ENCODE measurements at places on chromosomes 2 and 18. TPM values are rescaled to one million over a fixed set of nuclear protein-coding genes. Genes with fewer than 3 reads are reported as not detected.

- DNase-seq: no peak
Measured at GRCh38 chr2:165857876-165858275, 63.8 kb upstream of the GALNT3 start.

DNA sequence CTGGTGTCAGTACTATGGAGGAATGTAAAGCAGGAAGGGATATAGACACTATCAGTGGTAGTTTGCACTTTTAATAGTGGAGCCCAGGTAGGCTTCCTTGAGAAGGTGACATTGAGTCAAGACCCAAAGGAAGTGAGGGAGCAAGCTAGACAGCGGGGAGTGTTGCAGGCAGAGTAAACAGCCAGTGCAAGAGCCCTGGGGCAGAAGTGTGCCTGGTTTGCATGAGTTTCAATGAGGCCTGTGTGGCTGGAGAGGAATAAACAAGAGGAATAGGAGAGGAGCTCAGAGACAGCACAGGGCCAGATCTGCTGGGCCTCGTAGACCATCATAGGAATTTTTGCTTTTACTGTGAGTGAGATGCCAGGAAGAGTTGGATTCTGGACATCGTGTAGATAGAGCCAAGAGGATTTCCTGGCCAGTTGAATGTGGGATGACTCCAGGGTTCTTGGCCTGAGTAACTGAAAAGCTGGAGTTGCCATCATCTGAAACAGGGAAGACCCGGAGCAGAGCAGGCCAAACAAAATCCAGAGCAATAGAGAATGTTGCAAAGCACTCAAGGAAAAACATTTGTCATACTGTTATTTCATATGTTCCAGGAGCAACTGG lies 102.5 kb downstream of the SP3 start:
- no peak for DNase-seq

- DNase-seq: no peak
Measured at GRCh38 chr2:69567909-69568300, 75.6 kb downstream of the AAK1 start.

DNA sequence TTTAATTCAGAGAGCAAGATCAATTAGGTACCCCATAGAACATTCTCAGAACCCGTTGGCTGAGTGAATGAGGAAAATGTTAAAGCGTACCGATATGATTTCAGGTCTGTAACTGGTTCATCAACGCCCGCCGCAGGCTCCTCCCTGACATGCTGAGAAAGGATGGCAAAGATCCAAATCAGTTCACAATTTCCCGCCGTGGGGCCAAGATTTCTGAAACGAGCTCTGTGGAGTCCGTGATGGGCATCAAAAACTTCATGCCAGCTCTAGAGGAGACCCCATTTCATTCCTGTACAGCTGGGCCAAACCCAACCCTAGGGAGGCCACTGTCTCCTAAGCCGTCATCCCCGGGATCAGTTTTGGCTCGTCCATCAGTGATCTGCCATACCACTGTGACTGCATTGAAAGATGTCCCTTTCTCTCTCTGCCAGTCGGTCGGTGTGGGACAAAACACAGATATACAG lies 7.3 kb downstream of the TGIF1 start:
- DNase-seq: no peak

DNA sequence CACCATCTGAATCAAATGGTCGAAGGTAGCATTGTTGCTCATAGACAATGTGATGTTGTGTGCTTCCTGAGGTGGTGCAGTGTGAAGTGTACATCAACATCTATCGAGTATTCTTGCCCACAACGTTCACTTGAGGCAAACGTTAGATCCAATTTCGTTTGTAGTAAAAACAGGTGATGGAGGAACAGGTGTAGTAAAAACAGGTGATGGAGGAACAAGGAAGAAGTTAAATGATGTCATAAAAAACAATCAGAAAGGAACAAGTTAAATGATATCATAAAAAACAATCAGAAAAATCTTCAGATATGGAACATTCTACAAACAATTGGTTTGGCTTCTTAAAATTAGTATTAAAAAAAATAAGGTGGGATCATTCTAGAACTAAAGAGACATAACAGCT lies 11.3 kb downstream of the WDR7 start:
- no peak for DNase-seq

DNA sequence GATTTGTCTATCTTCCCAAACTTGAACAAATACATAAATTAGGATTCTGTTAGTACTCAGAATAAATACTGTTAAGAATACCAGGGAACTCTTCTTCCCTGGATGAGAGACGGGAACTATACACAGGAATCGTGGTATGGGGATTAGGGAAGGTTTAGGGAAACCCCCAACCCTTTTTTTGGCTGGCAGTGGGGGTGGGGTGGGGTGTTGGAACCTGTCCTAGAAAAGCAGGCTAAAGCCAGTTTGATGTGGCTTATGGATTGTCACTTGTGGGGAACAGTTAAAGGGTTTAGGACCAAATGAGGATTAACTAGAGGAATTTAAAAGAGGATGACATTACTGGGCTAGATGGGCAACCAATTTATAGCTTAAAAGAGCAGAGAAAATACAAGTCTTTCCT lies 1.8 kb downstream of the SLC4A10 start:
- DNase-seq: no peak

GRCh38 chr2:152920846-152921245 lies 202.4 kb downstream of the ARL6IP6 start:
- DNase-seq: no peak

DNA sequence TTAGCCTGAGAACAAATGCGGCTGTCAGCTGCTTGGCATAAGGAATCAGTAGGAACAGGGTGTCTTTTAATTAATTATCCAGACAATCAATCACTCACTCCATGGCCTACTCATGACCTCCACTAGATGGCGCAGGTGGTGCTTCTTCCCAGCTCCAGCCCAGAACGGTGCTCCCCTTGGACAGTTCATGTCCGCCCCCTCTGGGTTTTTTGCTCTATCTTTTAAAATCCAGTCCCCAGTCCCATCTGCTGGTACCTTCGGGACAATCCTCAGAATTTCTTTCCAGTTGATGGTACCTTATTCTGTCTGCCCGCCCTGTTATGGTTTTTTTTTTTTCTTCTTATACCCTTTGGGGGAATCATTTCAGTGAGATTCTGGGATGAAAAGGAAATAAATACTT lies 99.8 kb downstream of the CACNB4 start:
- DNase-seq: peak; percentile 10

- DNase-seq: no peak
Measured at GRCh38 chr18:47930199-47930930, at the start of gene SMAD2. SMAD2 (minus strand) TSS chr18:47930659; CDS start chr18:47896756, 33,903 bp downstream.

GRCh38 chr2:40218679-40219078 lies 233.2 kb downstream of the SLC8A1 start:
- DNase-seq: no peak

DNA sequence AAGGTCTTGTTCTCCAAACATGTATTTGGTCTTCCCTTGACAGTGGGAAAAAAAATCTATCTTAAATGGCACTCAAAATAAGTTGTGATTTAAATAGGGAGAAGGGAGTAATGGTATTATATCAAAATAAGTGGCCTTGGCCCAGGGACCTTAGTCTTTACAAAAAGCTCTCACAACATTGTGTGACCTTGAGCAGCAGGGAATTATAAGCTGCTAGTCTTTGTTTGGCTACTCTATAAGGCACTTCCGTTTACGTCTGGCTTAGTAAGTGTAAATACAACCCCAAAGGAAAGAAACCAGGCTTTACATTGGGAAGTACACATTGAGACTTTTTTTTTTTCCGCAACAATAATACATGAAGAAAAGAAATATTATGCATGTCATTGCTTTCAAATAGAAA lies 734.0 kb upstream of the LINC00305 start:
- no peak for DNase-seq

- DNase-seq: no peak
Measured at GRCh38 chr2:71720596-71721361, 267.4 kb downstream of the DYSF start.

DNA sequence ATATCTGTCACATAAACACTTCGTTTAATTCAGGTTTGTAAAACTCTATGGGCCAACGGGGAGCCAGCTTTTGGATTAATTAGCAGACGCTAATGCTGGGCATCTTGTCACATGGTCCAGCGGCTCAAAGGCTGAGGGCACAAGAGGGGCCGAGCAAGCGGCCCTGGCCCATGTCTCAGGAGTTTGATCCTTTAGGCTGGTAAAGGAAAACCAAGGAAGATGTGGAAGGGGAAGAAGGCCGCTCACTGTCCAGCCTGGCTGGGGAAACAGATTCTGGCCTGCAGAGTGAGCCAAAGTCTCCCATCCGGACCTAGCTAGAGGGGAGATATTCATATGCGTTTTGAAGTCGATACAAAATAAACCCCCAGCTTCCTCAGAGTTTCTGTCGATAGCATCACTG lies 248.6 kb upstream of the SIX2 start:
- DNase-seq: no peak

DNA sequence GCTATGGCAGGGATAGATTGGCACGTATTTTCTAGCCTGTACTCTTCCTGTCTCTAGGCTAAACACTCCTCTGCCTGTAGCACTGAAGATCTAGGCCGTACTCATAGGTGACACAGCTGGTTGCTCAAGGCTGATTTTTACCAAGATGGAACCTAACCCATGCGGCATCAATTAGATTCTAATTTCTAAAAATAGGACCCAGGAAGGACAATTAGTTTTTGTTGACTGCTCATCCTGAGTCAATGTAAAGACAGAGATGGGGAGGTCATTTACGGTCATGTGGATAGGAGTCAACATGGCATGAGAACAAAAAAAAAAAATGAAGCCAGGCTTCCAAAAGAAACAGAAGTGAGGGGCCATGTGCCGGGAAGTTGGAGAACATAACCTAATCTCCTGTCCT lies 360.7 kb upstream of the ETAA1 start:
- DNase-seq: no peak

GRCh38 chr18:51279367-51279984 lies 82.0 kb upstream of the MEX3C start:
- no peak for DNase-seq

DNA sequence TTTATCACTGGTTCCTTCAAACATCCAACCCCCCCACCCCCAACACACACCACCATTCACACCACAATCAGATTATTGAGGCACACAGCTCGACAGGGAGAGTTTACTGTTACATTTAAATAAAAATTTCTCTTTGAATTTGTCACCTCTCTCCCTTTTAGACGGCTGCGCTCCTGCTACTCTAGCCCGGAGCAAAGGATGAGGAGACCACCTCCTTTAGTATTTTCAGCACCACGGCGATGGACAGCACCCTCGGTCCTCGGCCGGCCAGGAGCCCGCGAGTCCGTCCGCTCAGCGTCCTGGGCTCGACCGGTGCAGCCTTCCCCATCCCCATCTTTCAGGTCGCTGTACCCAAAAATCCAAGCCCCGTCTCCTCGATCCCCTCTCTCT lies 892 bp downstream of the CELF4 start:
- DNase-seq: peak; percentile 4

DNA sequence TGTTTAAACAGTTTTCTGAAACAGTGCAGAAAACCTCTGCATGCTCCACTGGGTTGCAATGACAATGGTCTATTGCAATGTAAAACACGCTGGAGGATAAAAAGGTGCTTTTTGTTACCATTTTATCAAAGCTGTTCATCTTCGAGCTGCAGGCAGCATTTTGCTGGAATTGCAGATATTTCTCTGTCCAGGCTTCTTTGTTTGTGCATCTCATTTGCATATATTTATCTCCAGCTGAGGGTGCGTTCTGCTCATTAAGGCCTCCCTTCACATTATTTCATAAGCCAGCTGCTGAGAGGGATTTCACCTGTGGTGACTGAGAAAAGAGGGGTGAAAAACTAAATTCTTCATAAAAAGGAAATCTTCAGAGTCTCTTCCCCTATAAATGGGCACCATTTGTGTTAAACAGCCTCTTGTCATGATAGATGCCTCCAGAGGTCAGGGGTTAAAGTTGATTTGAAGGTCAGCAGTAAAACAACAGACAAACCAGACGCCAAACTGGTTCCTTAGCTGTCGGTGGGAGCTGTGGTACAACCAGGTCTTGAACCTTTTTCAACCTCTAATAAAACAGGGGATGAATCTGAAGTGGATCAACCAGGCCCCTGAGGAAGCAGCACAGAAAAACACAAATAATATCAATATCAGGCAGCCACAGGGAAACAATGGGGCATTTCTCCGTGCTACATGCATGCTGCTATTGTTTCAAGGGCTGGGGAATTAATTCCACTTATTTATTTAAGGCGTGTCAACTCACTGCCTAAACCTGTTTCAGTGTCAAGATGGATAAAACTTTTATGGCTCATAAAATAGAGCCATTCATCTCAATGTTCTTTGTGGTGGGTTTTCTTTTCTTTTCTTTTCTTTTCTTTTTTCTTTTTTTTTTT lies 265.1 kb downstream of the MEIS1 start:
- no peak for DNase-seq

- DNase-seq: no peak
Measured at GRCh38 chr2:101961338-101962191, 30.2 kb upstream of the IL1R2 start.

Gene IL36G
- total RNA-seq: not detected

Gene RAPGEF4
- 5.1 TPM for total RNA-seq

Gene DYNAP
- not detected for total RNA-seq

Gene PLEKHH2
- total RNA-seq: 5.7 TPM

Gene C1QL2
- not detected for total RNA-seq

Gene UGT1A5
- total RNA-seq: not detected

Gene SCN9A
- 9.3 TPM for total RNA-seq

All from glomerular endothelial cell (primary cell).